Uterus (tissue), 4 donors: ENCODE measurements at places on chromosomes 1 and 21.
A peak's percentile ranks its signal among the peaks of the same experiment; 100 is the strongest.

GRCh38 chr1:242086706-242087105 is 87.8 kb upstream of the MAP1LC3C start:
- no peak for DNase-seq
- H3K4me3 ChIP-seq, result no peak overlapping the region
- H3K4me1 ChIP-seq, result no peaks in the 10 kb centered on the region
- no peaks in the 10 kb centered on the region for H3K36me3 ChIP-seq

DNA sequence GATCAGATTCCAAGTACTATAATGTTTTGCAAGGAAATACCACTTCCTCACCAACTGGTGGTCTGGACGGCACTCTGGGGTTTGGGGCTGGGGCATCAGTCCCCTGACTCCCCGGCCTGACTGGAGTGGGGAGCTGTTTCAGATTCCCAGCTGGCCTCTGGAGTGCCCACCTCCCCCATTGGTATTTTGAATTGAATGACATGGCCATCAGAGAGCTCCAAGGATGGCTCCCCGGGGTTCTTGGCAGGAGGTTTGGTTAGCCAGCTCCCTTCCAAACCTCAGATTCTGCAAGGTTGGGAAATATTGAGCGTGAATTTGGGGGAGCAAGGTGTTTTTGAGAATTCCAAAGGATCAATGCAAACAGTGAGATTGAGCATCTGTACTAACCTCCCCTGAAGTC is 2.2 kb upstream of the INAVA start:
- H3K4me3 ChIP-seq, result no peak overlapping the region
- H3K4me1 ChIP-seq, result no peaks in the 10 kb centered on the region
- peaks cover 9% of the 10 kb centered on the region for H3K27me3 ChIP-seq
- DNase-seq, result no peak
- H3K27ac ChIP-seq, result no peak overlapping the region

GRCh38 chr1:83554174-83554573 is 444.8 kb downstream of the TTLL7 start:
- no peak overlapping the region for H3K27ac ChIP-seq
- no peaks in the 10 kb centered on the region for H3K36me3 ChIP-seq
- H3K4me3 ChIP-seq, result no peak overlapping the region
- H3K27me3 ChIP-seq, result no peaks in the 10 kb centered on the region
- H3K4me1 ChIP-seq, result no peaks in the 10 kb centered on the region

DNA sequence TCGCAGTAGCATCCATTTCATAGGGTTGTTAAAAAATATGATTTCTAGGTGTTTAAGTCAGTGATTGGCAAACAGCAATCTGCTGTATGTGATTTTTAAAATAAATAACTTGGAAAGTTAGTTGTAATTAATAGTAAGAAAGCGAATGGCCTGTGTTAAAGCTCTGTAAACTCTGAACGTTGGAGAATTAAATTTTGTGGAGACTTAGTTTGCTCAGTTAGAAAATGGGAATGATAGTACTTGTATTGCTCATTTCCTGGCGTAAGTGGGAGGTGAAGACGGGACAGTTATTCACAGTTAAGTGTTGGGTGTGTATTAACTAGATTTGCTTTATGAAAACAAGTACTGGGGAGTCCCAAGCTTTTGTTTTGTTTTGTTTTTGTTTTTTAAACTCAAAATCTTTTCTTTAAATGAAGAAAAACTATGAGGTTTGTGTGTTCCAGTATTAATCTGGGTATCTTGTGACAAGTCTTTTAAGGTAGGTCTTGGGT is 995 bp downstream of the CACYBP start:
- peak overlapping the region; percentile 99 for H3K27ac ChIP-seq
- no peaks in the 10 kb centered on the region for H3K27me3 ChIP-seq
- peaks cover 7% of the 10 kb centered on the region for H3K4me1 ChIP-seq
- no peak for DNase-seq
- H3K36me3 ChIP-seq, result no peaks in the 10 kb centered on the region

- H3K36me3 ChIP-seq, result no peaks in the 10 kb centered on the region
- H3K4me1 ChIP-seq, result no peaks in the 10 kb centered on the region
- H3K27ac ChIP-seq, result peak overlapping the region; percentile 2
- no peaks in the 10 kb centered on the region for H3K27me3 ChIP-seq
Measured at GRCh38 chr1:113860891-113861290, 10.6 kb downstream of the PTPN22 start.

- no peaks in the 10 kb centered on the region for H3K27me3 ChIP-seq
- DNase-seq, result peak; percentile 70
- H3K27ac ChIP-seq, result peak overlapping the region; percentile 82
- H3K4me3 ChIP-seq, result no peak overlapping the region
Measured at GRCh38 chr1:164602480-164603093, 43.6 kb downstream of the PBX1 start.

DNA sequence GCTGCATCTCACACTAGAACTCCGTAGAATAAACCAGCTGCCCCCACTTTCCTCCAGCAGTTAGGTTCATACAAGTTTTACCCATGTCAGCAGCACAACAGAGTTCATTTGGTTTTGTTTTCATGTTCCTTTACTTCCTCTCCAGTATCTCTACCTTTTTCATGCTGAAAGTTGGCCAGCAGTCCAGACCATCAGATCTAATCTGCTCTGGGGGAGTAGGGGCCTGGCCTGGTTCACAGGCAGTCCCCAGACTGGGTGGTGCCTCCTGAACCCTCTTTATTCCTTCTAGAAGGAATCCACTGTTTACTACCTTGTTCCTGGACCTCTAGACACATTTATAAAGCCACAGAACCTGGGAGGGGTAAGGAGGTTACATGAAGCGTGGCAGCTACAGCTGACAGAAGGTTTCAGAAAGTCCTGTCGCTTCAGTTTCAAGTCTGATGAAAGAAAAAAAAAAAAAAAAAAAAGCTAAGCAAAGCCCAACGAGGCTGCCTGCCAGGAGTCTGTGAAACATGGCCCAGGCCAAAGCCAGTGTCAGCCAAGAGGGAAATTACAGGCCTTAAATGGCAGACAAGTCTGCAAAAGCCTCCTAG is 184.6 kb upstream of the JUN start:
- peak; percentile 87 for DNase-seq
- no peak overlapping the region for H3K4me3 ChIP-seq
- peaks cover 10% of the 10 kb centered on the region for H3K4me1 ChIP-seq
- peak overlapping the region; percentile 93 for H3K27ac ChIP-seq
- H3K36me3 ChIP-seq, result no peaks in the 10 kb centered on the region
- no peaks in the 10 kb centered on the region for H3K27me3 ChIP-seq

GRCh38 chr1:79716447-79716846 is 709.9 kb upstream of the ADGRL4 start:
- no peak overlapping the region for H3K4me3 ChIP-seq
- no peak for DNase-seq
- no peaks in the 10 kb centered on the region for H3K4me1 ChIP-seq
- no peaks in the 10 kb centered on the region for H3K27me3 ChIP-seq
- H3K27ac ChIP-seq, result no peak overlapping the region

GRCh38 chr1:53140451-53140850 is 2.0 kb downstream of the SLC1A7 start:
- no peaks in the 10 kb centered on the region for H3K27me3 ChIP-seq
- H3K4me1 ChIP-seq, result no peaks in the 10 kb centered on the region
- H3K27ac ChIP-seq, result peak overlapping the region; percentile 55
- H3K36me3 ChIP-seq, result no peaks in the 10 kb centered on the region
- H3K4me3 ChIP-seq, result no peak overlapping the region

GRCh38 chr1:236354330-236355147 is 39.5 kb upstream of the EDARADD start:
- no peak for DNase-seq
- H3K27ac ChIP-seq, result no peak overlapping the region
- no peaks in the 10 kb centered on the region for H3K36me3 ChIP-seq
- H3K4me3 ChIP-seq, result no peak overlapping the region
- no peaks in the 10 kb centered on the region for H3K4me1 ChIP-seq
- H3K27me3 ChIP-seq, result no peaks in the 10 kb centered on the region

GRCh38 chr1:198903621-198904020 is 264.8 kb downstream of the PTPRC start:
- no peaks in the 10 kb centered on the region for H3K4me1 ChIP-seq
- H3K27me3 ChIP-seq, result no peaks in the 10 kb centered on the region
- no peak overlapping the region for H3K4me3 ChIP-seq
- H3K27ac ChIP-seq, result no peak overlapping the region
- H3K36me3 ChIP-seq, result no peaks in the 10 kb centered on the region

DNA sequence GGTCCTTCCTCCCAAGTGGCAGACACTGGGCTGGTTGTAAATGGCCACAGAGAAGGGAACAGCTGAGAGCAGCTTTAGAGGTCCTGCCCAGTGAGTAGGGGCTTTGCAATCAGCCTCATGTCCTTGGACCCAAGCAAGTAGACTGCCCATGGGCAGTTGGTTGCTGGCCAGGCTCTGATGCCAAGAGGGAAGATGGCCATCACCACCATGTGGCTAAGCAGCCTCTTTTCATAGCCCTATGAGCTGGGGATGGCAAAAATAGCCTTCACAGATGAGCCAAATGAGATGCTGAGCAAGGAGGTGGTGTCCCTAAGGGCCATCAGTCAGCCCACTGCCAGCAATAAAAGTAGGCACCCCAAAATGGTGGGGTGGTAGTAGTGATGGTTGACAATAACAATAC is 3.2 kb downstream of the DISP3 start:
- no peak overlapping the region for H3K4me3 ChIP-seq
- H3K27ac ChIP-seq, result no peak overlapping the region
- H3K27me3 ChIP-seq, result peaks cover 12% of the 10 kb centered on the region
- H3K4me1 ChIP-seq, result peaks cover 15% of the 10 kb centered on the region
- no peak for DNase-seq

GRCh38 chr21:17709266-17709611 is 96.5 kb upstream of the BTG3 start:
- no peak overlapping the region for H3K4me3 ChIP-seq
- H3K27ac ChIP-seq, result no peak overlapping the region
- no peaks in the 10 kb centered on the region for H3K36me3 ChIP-seq
- no peaks in the 10 kb centered on the region for H3K4me1 ChIP-seq
- H3K27me3 ChIP-seq, result no peaks in the 10 kb centered on the region

DNA sequence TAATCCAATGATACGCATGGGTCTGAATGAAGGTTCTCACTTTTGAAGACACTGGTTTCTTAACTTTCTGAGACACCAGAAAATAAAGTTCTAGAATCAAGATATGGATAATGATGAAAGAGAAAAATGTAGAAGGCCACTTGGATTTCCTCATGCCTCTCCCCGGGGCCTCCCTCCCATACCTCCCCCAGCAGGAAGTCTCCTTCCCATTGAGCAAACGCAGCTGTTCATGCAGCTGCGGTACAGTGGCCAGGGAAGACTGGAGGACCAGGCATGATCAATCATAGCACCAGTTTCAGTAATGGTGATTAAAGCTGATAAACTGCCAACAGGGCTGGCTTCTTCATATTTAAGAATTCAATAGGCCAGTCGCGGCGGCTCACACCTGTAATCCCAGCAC is 10.9 kb upstream of the UBR4 start:
- no peak overlapping the region for H3K4me3 ChIP-seq
- DNase-seq, result peak; percentile 25
- H3K36me3 ChIP-seq, result no peaks in the 10 kb centered on the region
- H3K27ac ChIP-seq, result no peak overlapping the region
- H3K27me3 ChIP-seq, result no peaks in the 10 kb centered on the region
- H3K4me1 ChIP-seq, result no peaks in the 10 kb centered on the region

GRCh38 chr1:26582836-26583460 is 53.4 kb downstream of the RPS6KA1 start:
- H3K27ac ChIP-seq, result no peak overlapping the region
- DNase-seq, result no peak
- no peak overlapping the region for H3K4me3 ChIP-seq

DNA sequence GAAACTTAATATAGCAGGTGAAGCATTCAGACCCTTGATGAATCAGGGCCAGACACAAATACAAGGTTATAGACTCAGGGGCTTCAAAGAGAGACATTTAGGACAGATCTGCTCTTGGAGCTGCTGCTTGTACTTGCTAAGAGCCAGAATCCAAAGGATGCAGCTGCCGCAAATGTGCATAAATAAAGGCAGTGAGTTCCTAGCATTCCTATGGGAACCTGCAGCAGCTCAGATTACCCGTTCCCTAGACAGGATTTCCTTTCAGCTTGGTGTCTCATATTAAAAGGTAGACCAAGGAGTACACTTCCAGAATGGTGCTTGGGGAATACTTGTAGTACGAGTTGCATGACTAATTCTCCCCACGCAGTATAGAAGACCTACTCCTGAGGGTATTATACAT is 9.7 kb upstream of the LRRC53 start:
- DNase-seq, result no peak
- no peak overlapping the region for H3K27ac ChIP-seq
- no peak overlapping the region for H3K4me3 ChIP-seq
- no peaks in the 10 kb centered on the region for H3K36me3 ChIP-seq

GRCh38 chr1:16155537-16156410 is at the start of gene EPHA2:
Gene EPHA2 (minus strand): TSS chr1:16156069. CDS start chr1:16155932, 137 bp downstream.
- H3K27me3 ChIP-seq, result no peaks in the 10 kb centered on the region
- H3K36me3 ChIP-seq, result no peaks in the 10 kb centered on the region
- peak within 1 kb of the TSS; percentile 82 for H3K4me3 ChIP-seq
- H3K4me1 ChIP-seq, result no peaks in the 10 kb centered on the region
- DNase-seq, result peak; percentile 87

DNA sequence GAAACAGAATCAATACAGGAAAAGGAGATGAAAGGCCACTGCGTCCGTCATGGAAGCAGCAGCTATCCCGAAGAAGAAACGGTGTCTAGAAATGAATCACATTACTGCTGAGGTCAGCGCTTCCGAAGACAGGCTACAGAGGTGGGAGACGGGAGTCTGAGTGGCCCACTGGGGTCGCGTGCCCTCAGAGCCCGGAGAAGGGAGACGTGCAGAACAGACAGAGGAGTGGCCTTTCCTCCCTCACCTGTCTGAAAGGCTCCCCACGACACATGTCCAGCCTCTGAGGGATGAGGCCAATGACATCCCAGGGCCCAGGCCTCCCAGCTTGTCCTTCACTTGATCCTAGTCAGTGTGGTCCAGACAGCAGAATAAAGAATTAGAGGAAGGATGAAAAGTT is 35.9 kb downstream of the VPS26C start:
- H3K27me3 ChIP-seq, result no peaks in the 10 kb centered on the region
- no peak overlapping the region for H3K27ac ChIP-seq
- H3K36me3 ChIP-seq, result no peaks in the 10 kb centered on the region
- H3K4me3 ChIP-seq, result no peak overlapping the region
- DNase-seq, result no peak

DNA sequence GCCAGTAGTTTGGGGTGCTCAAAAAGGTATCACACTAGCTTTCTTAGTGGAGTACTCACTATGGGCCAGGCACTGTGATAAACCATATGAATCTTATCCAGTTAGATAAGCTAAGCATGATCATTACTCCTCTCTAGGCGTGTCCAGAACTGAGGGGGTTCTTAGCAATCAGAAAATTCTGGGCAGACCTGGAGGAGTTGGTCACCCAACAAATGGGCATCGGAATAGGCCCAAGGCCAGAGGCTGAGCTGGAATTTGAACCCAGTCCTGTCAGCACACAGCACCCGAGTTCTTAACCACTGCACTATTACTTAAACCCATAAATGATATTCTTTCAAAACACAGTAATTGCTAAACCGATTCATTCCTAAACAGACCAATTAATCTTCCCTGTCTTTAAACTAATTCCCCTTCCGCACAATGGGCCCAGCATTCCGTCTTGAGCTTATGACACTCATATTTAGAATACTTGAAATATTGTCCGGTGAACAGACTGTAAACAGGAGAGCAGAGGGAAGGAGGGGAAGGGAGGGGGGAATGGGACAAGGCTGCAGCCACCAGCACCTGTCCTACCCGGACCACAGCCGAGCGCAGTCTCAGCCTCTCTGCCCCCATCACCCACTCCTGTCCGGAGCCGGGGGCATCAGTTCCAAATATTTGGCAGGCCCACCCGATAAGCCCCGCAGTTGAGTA is 113.0 kb upstream of the GADD45A start:
- H3K4me3 ChIP-seq, result no peak overlapping the region
- no peaks in the 10 kb centered on the region for H3K36me3 ChIP-seq
- no peak for DNase-seq
- H3K27ac ChIP-seq, result no peak overlapping the region
- no peaks in the 10 kb centered on the region for H3K27me3 ChIP-seq
- H3K4me1 ChIP-seq, result no peaks in the 10 kb centered on the region

- no peak overlapping the region for H3K27ac ChIP-seq
- no peaks in the 10 kb centered on the region for H3K27me3 ChIP-seq
- no peaks in the 10 kb centered on the region for H3K4me1 ChIP-seq
- no peak overlapping the region for H3K4me3 ChIP-seq
- DNase-seq, result no peak
Measured at GRCh38 chr1:224784265-224785039, 145.0 kb upstream of the DNAH14 start.
